ENCODE measurements at places on chromosomes 7 and 10.

DNA sequence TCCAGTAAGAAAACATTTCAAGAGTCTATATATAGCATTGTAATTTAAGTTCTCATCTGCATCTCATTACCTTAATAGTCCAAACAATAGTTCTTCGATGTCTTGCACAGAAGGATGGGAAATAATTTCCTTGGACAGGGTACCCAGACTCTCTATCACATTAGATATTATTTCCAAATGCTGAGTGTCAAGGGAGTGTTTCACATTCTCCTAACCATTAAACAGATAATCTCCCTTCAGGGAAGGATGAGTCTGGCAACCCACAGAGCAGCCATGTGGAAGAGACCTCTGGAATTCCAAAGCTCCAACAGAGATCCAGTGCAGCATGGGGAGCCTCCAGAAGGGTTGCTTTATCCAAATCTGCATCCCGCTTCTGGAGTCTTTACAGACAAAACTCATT, 89.6 kb downstream of the FZD1 start:
- no peak for DNase-seq

- no peak for DNase-seq
Observed at GRCh38 chr10:88923520-88923919, 29.1 kb downstream of the ACTA2 start.

DNA sequence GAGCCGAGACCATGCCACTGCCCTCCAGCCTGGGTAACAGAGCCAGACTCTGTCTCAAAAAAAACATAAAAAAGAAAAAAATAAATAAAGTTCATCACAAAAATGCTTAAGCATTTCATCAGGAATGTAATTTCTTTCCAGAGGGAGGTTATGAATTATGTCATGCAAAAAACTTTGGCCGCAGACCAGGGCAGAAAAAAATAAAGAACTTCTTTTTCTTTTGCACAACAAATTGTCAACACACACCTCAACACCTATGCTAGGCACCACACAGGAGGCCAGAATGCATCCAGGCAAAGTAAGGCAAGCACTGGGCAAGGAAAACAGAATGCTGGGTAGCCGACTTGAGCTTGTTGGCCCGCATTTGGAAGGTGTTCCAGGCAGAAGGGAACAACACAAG, 3.9 kb downstream of the C10orf62 start:
- DNase-seq = no peak

- no peak for DNase-seq
Observed at GRCh38 chr7:120961638-120962173, 11.1 kb downstream of the ING3 start.

- DNase-seq = no peak
Observed at GRCh38 chr7:35823440-35823839, 22.6 kb downstream of the SEPTIN7 start.

- no peak for DNase-seq
Observed at GRCh38 chr7:44172803-44173424, 16.3 kb downstream of the GCK start.

- DNase-seq = no peak
Observed at GRCh38 chr7:130409067-130409711, 28.9 kb downstream of the CPA1 start.

GRCh38 chr7:133936074-133936473, 191.1 kb upstream of the LRGUK start:
- no peak for DNase-seq

DNA sequence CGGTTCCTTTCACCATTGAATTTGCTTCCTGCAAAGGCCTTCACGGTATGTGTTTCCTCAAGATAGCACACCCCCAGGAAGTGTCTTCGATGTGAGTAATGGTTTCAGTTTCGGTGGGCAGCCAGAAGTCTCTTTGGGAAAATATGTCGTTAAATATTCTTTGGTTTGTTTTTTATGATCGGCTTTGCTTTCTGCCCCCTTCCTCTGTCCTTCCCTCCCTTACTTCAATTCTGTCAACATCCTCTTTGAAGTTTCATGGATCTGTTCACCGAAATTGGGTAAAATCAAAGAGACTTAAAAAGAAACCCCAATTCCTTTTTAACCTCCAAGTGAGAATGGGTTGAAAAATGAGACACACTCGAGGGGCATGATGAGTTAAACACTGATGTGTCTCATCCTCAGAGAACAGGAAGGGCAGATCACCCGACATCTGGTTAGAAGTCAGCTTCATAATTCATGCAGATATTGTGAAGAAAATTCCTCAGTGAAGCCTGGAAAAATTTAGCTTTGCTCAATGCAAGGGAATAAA, 170.8 kb upstream of the HABP2 start:
- DNase-seq = no peak

- DNase-seq = no peak
Observed at GRCh38 chr7:2374830-2375728, 20.5 kb downstream of the EIF3B start.

GRCh38 chr7:92769844-92770243, 66.5 kb downstream of the CDK6 start:
- no peak for DNase-seq

DNA sequence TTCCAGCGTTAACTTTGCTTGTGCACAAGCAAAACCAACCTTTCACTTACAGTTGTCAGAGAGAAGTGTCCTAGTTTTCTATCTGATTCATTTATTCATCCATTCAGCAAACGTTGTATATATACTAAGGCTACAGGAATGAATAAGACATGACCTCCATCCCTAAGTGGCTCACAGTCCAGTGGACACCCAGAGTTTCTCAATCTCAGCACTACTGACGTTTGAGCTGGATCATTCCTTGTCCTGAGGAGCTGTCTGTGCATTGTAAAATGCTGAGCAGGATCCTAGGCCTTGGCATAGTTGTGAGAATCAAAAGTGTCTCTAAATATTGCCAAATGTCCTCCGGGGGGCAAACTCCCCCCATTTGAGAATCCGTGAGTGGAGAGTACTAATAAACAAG, 166.7 kb upstream of the PRKCQ start:
- DNase-seq = no peak

DNA sequence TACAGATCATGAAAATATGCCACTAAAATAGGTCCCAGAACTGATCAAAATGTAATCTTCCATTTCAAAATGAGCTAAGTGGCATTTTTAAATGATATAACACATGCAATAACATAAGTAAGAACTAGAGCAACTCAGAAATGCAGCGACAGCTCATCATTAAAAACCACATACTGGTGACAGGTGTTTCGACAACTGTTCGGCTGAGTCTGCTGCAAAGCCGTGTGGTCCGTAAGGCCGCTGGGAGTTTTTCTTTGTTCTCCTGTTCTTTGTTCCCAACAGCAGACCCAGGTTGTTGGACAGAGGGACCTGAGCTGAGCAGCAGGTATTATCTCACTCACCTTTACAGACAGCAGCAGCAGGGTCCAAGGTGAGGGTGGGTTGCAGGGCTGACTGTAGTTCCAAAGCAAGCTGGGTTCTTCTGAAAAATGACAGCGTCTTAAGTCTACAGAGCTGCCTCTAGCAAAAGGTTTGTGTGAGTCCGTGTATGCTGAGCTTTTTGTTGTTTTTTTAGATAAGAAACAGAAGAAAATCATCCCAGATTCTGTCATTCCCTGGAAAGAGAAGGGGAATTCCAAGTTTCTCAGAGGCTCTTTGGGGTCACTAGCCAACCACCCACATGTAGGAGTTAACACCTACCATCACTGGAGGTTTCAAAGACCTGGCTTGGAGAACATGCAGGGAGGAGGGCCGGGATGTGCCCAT, 45.4 kb upstream of the MACROH2A2 start:
- no peak for DNase-seq

- no peak for DNase-seq
Observed at GRCh38 chr7:23016345-23017253, 2.7 kb upstream of the HYCC1 start.

GRCh38 chr7:114158275-114158674, 239.5 kb upstream of the PPP1R3A start:
- no peak for DNase-seq

DNA sequence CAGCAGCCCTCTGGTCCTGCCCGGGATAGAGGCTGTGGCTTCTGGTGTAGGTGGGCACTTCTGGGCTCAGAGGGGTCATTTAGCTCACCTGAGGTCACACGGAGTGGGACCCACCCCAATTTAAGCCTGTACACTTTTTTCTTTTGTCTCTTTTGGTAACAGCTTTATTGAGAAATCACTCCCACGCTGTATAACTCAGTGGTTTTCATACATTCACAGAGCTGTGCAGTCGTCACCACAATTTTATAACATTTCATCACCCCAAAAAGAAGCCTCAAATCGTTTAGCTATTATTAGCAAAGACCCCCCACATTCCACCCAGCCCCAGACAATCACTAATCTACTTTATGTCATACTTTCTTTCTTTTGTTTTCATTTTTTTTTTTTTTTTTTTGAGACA, 62.3 kb downstream of the LHPP start:
- no peak for DNase-seq

DNA sequence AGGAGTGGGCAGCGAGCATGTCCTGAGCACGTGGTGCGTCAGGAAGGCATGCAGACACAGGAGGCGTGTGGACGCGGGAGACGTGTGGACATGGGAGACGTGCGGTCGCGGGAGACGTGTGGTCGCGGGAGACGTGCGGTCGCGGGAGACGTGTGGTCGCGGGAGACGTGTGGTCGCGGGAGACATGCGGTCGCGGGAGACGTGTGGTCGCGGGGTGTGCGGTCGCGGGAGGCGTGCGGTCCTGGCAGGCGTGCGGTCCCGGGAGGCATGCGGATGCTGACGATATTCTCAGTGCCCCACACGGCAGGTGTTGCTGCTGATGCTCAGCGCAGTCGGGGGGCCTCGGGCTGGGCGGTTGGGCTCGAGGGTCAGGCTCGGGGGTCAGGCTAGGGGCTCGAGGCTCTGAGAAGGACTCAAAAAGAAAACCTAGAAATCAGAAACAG, 94.2 kb downstream of the NKX6-2 start:
- DNase-seq = no peak
